ENCODE measurements at places on chromosomes 2 and 18. TPM values are rescaled to one million over a fixed set of nuclear protein-coding genes. Genes with fewer than 3 reads are reported as not detected.

Gene RGPD3
- total RNA-seq: 0.21 TPM

Gene ARHGAP28
- not detected for total RNA-seq

Gene CPLX4
- not detected for total RNA-seq

Gene STPG4
- total RNA-seq: 0.16 TPM

Gene ATL2
- 67.3 TPM for total RNA-seq

Gene VIT
- total RNA-seq: not detected

Gene SOWAHC
- total RNA-seq: 0.26 TPM

DNA sequence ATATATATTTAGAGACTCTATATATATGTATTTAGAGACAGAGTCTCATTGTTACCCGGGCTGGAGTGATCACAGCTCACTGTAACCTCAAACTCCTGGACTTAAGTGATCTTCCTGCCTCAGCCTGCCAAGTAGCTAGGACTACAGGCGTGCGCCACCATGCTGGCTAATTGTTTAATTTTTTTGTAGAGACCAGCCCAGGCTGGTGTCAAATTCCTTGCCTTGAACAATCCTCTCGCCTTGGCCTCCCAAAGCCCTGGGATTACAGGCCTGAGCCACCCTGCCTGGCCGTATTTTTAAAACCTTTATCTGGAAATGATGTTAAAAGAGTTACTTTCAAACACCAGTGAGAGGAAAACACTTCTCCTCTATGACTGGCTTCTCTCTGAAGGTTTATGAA is 30.9 kb upstream of the PGAP1 start:
- no peak overlapping the region for H3K4me3 ChIP-seq
- H3K36me3 ChIP-seq: peaks cover 11% of the 10 kb centered on the region
- H3K4me1 ChIP-seq: peaks cover 18% of the 10 kb centered on the region
- no peak overlapping the region for H3K27ac ChIP-seq

DNA sequence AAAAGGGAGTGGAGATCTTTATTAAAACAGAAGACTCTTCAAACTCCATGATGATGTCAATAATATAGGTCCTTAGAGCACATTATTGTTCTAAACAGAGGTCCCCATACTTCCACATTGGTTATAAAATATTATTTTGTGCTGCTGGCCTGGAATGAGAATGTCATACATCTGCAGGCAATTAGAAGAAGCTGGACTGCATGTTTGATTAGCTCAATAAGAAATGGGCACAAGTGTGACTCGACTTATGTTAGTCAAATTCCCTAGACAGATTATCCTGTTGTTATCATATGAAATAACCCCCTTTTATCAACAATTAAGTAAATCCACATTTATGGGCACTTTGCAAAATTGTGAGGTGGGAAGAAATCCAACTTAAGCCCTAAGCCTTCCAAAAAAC is 8.8 kb downstream of the EFEMP1 start:
- no peaks in the 10 kb centered on the region for H3K4me1 ChIP-seq
- no peak overlapping the region for H3K27ac ChIP-seq
- H3K27me3 ChIP-seq: no peaks in the 10 kb centered on the region
- no peak for DNase-seq

GRCh38 chr2:172826522-172826921 is 90.9 kb downstream of the RAPGEF4 start:
- no peak overlapping the region for H3K4me3 ChIP-seq
- peaks cover 18% of the 10 kb centered on the region for H3K27me3 ChIP-seq
- DNase-seq: no peak
- H3K4me1 ChIP-seq: no peaks in the 10 kb centered on the region
- no peak overlapping the region for H3K27ac ChIP-seq

DNA sequence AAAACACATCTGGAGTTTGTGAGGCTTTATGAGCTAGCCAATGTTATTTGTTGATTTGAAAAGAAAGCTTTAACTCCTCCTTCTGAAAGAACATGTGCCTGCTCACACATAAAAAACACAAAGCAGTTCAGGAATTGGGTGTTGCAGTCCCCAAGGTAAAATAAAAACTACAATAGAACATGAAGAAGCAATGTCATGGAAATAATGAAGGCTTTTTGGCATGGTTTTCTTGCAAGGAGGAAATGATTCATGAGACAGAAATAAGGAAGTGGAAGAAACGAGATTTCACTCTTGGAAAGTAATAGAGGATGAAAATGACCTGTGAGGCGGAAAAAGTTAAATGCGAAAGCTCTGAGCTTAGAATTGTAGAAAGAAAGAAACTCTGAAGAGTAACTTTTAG is 81.1 kb downstream of the TRIB2 start:
- peaks cover 3% of the 10 kb centered on the region for H3K4me1 ChIP-seq
- H3K27me3 ChIP-seq: peaks cover 1% of the 10 kb centered on the region
- H3K27ac ChIP-seq: no peak overlapping the region
- H3K36me3 ChIP-seq: peaks cover 3% of the 10 kb centered on the region
- no peak overlapping the region for H3K4me3 ChIP-seq

DNA sequence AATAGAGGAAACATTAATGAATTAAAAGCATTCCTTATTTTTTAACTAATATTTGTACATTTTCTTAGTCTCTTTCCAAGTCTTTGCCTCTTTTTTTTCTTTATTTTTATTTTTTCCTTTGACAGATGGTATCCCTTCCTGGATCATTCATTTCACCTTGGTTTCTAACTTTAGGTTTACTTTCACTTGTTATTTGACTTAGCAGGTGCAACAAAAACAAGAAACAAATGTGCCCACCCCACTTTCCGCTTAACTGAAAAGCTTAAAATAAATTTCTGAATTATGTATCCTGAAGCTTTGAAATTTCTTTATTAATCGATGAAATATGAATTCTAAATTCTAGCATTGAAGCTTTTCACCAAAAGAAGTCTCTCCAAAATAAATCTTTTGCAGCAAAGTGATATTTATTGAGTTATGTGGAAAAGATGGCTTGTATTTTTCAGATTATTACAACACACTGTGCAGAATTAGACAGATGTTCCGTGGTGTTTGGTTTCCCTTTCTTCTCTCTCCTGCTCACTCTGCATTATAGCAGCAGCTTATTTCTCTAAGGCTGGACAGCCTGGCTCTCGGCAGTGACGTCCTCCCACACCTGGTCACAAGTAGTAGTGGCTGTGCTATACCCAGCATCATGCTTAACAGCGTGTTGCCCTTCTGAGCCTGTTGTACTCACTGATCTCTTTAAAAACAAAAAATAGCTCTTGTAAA is 99.1 kb upstream of the ZNF397 start:
- H3K4me1 ChIP-seq: peaks cover 3% of the 10 kb centered on the region
- no peak overlapping the region for H3K4me3 ChIP-seq
- H3K27ac ChIP-seq: no peak overlapping the region
- peaks cover 35% of the 10 kb centered on the region for H3K36me3 ChIP-seq
- no peaks in the 10 kb centered on the region for H3K27me3 ChIP-seq
- DNase-seq: no peak

DNA sequence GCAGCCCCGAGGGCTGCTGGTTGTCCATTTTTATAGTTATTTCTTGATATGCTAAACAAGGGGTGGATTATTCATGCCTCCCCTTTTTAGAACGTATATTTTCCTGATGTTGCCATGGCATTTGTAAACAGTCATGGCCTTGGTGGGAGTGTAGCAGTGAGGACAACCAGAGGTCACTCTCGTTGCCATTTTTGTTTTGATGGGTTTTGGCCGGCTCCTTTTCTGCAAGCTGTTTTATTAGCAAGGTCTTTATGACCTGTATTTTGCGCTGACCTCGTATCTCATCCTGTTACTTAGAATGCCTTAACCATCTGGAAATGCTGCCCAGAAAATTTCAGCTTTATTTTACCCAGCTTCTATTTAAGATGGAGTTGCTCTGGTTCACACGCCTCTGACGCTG is 825.8 kb upstream of the CDH2 start:
- H3K27ac ChIP-seq: no peak overlapping the region
- H3K27me3 ChIP-seq: no peaks in the 10 kb centered on the region
- DNase-seq: no peak
- H3K4me1 ChIP-seq: no peaks in the 10 kb centered on the region

DNA sequence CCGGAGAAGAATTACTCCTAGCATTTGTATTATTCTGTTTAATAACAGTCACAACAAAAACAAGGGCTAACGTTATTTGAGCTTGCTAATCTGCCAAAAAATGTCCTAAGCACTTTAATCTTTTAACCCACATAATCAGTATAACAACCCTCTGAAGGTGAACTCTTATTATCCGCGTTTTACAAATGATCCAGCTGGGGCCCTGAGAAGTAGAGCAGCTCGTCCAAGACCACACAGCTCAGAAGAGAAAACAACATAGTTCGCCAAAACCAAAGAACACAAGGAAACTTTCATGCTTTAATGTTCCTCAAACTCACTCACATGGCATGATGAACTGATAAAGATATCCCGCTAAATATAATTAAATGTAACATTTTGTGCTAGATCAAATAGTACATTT is 159.7 kb upstream of the ZNF236 start:
- no peak for DNase-seq
- H3K4me3 ChIP-seq: no peak overlapping the region
- peaks cover 11% of the 10 kb centered on the region for H3K4me1 ChIP-seq

GRCh38 chr2:128290356-128290755 is 28.3 kb downstream of the HS6ST1 start:
- no peak overlapping the region for H3K4me3 ChIP-seq
- H3K36me3 ChIP-seq: no peaks in the 10 kb centered on the region
- no peaks in the 10 kb centered on the region for H3K27me3 ChIP-seq
- DNase-seq: no peak
- no peaks in the 10 kb centered on the region for H3K4me1 ChIP-seq

GRCh38 chr2:205757271-205757670 is 75.0 kb downstream of the NRP2 start:
- H3K27me3 ChIP-seq: peaks cover 10% of the 10 kb centered on the region
- H3K27ac ChIP-seq: no peak overlapping the region
- no peak overlapping the region for H3K4me3 ChIP-seq
- no peaks in the 10 kb centered on the region for H3K4me1 ChIP-seq

DNA sequence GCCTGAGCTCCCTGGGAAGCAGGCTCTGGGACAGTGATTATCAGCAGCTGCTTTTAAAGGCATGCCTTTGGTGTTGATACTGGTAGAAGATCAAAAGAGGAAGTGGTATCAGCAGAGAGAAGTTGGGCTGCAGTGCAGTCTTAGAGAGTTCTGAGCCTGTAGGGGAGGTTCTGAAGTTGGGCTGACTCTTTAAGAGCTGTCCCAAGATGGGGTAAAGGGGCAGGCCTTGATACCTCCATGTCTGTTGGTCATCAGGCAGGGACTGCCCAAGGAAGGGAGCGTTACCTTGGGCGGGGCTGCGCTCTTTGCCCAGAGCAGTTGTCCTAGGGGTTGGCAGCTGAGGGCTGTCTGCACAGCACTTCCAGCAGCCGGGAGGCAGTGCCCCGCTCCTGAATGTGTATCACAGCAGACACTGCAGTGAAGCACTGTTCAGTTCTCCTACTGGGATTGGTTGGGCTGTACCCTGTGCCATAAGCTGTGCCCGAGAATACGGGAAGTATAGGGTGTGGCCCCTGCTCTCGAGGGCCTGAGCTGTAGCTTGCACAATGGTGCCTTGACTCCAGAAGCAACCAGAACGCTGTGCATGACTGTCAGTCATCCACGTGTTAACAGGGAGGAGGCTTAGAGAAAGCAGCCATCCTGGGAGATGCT is 177.0 kb downstream of the CTIF start:
- H3K4me1 ChIP-seq: no peaks in the 10 kb centered on the region
- no peak overlapping the region for H3K27ac ChIP-seq
- H3K36me3 ChIP-seq: no peaks in the 10 kb centered on the region
- no peak for DNase-seq
